ENCODE measurements at places on chromosomes 1 and 21.

GRCh38 chr1:207919523-207920170 lies 8.7 kb upstream of the CD34 start:
- DNase-seq = peak; percentile 50

GRCh38 chr1:175494950-175495349 lies 248.4 kb downstream of the TNR start:
- DNase-seq = no peak

GRCh38 chr1:38269923-38270848 lies 223.6 kb upstream of the POU3F1 start:
- DNase-seq = no peak

- DNase-seq = no peak
Measured at GRCh38 chr1:230985711-230986110, 6.8 kb downstream of the ARV1 start.

DNA sequence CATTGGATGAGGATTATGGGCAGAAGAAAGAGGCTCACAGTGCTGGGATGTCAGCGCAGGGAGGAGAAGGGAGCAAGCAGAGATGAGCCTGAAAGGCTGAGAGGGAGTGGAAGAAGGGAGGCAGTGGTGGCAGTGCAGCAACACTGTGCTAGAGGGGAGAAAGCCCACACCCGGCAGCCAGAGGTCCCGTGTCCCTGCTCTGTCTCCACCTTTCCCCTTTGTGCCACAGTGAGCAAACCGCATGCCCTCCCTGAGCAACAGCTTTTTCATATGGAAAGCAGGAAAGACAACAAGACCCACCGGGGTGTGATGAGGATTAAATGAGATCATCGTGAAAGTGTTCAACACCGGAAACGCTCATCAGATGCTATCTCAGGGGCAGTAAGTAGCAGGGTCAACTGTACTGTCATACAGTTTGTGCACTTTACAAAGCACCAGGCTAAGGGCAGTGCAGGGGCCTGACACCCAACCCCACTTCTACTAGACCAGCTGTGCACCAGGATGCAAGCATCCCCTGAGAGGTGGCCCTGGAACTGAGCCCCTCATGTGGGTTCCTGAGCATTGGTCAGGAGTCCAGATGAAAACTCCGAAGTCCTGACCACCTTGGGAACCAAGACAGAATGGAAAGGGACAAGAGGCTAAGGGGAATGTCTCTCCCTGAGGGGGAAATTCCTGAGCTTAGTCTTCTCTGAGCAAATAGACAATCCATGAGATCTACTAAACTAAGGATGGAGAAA lies 9.1 kb downstream of the NHLH1 start:
- peak; percentile 51 for DNase-seq

All from fibroblast of skin of right quadriceps (primary cell).